ENCODE measurements at places on chromosomes 5 and 9.

DNA sequence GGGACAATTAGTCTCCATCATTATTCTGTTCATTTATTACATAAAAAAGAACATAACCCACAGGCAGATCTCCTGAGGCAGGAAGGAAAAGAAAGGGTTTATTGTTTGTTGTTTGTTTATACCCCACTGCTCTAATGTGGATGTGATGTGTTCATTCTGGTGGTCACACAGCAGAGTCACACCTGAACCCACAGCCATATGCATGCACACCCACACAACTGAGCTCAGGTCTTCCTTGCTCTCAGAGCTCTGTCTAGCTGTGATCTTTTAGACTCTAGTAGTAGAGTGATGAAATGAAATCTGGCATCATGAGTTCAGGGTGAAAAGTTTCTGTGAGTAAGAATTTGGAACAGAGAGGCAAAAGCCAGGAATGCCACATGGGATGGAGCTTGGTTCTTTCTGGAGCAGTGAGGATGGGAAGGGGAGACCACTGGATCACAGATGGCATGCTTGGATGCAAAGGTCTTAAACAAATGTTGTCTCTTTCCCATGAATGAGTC is 227.0 kb downstream of the PAPPA start:
- DNase-seq, result no peak

GRCh38 chr5:95866435-95867040 is 44.0 kb upstream of the GLRX start:
- DNase-seq, result no peak

DNA sequence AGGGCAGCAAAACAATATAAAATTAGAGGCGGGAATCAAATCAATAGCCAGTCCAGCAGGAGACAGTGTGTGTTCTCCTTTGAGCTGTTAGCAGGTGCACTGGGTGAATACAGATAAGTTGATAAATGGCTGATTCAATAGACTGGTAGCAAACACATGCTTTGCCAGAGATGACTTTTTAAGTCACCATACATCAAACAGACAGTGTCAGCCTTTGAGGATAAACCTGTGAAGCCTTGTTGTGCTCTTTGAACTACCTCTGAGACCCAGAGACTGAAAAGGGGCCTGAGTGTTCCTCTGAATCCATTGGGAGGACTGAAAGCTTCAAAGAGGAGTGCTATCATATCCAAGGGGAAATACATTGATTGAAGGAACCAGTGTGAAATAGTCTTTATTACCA is 301.9 kb downstream of the RASEF start:
- no peak for DNase-seq

GRCh38 chr5:5581080-5581479 is 158.6 kb downstream of the ICE1 start:
- no peak for DNase-seq

- no peak for DNase-seq
Observed at GRCh38 chr5:94471521-94471920, 146.9 kb downstream of the KIAA0825 start.

DNA sequence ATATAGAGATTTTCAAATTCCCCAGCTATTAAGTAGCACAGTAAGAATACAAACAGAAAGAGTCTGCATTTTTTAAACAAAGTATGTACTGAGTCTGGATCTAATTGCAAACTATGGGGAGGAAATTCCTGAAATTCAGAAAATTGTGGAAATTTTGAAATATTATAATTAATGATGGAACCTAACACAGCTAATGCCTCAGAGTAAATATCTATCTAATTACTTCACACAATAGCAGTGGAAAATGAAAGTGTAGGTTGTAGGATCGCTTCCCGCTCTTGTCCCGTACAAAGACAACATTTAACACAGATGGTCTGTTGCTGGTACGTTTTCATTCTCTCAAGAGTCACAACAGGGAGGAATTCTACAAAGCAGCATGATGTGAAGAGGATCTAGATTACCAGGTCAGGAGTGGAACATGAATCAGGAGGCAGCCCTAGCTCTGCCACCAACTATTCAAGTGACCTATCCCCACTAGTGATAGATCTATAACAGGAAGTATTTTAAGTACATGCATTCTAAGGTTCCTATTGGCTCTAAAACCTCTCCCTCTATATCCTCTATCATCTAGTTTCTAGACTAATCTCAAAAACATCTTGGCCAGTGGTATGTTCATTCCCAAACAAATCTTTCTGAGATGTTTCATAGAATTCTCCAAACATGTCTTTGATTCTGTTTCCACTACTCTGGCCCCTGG is 58.9 kb upstream of the GRAMD2B start:
- DNase-seq, result no peak

DNA sequence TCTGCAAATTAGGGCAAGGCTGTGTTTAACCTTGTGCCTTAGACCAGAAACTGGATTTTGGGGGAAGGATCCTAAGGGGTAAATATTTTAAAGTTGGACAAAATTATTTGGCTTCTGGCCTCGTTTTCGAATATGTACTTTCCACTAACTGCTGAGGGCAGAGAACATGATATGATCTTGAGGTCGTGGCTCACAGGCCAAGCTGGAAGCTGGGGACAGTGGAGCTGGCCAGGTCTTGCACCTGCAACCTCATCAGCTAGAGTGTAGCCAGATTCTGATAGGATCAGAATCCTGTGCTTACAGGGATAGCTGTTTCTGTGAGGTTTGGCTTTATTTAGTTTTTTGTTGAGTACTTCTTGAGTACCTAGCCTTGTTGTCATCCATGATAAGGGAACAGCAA is 24.9 kb downstream of the MAN2A1 start:
- no peak for DNase-seq

- no peak for DNase-seq
Observed at GRCh38 chr5:107319901-107320300, 350.8 kb downstream of the EFNA5 start.

DNA sequence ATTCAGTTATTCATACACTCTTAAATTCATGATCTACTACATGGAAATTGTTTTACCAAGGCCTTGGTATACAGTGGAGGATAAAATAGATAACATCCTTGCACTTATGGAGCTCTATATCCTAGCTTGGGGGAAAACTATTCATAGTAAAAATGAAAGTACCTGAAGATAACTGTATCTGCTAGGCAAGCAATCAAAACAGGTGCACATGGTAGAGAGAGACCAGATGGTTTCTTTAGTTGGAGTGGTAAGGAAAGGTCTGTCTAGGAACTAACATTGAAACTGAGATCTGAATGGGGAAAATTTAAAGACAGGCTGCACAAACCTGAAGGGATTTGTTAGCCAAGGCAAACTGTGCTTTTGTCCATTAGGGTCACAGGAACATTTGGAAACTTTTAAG is 11.1 kb upstream of the SLCO4C1 start:
- DNase-seq, result no peak

DNA sequence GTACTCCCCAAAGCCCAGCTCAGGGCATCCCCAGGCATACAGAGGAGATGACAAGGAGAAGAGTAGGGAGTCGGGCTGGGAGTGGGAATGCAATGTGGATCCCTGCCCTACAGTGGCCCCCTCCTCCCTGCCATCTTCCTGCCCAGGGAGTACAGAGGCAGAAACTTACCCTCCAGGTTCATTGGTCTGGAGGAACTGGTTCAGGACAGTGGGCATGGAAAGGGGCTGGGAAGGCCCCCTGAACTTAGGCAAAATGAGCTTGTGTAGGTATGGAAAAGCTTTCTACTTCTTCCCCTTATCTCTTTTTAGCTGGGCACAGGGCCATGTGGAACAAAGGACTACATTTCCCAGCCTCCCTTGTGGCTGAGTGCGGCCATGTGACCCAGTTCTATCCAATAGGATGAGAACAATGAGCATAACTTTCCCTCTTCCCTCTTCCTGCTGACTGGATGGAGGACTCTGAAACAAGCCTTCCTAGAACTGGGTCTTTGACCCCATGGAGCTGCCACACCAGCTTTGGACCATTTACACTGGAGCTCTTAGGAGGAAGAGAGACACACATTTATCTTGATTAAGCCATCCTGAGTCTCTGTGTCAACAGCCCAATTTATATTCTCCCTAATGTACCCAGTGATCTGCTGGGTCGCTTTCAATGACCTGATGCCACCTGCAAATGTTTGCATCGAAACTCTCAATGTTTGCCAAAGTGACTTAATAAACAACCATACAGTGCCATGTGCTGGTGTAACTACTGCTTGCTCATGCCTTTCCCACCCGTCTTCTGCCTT is 25.0 kb upstream of the HMCN2 start:
- peak; percentile 75 for DNase-seq

DNA sequence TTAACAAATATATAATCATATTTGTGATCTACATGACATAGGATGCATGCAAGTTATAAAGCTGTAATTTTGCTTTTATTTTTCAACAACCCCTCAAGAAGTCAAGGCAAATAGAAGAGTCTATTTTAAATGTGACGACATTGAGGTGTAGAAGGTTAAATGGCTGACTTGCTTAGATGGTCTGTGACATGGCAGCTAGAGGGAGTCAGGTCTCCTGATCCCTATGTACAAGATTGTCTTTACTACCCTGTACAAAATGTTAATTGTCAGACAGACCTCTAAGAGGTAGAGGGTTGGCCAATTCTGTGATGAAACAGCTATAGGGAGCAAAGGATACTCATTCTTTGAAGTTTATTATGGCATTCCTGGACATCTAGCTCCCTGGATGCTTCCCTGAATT is 380.9 kb upstream of the MEF2C start:
- DNase-seq, result no peak

DNA sequence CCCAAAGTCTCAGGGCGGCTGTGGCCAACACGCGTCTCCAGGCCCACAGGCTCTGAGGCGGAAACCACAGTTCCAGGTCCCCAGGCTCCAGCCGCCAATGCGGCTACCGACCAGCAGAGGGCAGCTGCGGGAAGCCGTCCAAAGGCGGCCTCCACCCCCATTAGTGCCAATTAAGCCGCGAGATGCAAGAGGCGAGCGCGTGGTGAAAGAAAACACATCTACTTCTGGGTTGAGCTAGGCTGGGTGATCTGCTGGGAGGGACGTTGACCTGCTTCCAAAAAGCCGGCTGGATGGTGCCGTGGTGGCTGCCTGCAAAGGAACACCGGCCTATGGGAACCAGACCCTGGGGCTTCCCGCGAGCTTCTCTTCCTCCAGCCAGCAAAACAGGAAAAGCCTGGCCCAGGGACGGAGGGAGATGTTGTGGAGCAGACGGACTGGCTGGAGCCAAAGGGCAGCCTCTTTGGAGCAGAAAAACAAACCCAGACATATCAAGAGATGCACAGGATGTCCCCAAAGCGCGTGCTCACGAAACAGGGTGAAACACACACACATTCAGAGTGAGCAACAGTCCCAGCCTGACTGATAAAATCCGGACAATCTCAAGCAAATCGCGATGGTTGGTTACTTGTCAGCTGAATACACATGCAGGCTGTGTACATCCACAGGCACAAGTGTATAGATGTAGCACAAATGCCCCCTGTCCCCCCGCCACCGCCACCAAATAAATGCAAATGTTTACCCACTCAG is 187.1 kb upstream of the BRINP1 start:
- DNase-seq, result peak; percentile 66

GRCh38 chr9:99850736-99851499 is 29.2 kb downstream of the NR4A3 start:
- DNase-seq, result no peak

GRCh38 chr5:146301626-146302025 is 37.0 kb upstream of the POU4F3 start:
- no peak for DNase-seq

GRCh38 chr5:76807296-76807695 is 11.5 kb upstream of the F2RL1 start:
- DNase-seq, result no peak

GRCh38 chr5:174295702-174296436 is 250.4 kb downstream of the NSG2 start:
- DNase-seq, result no peak

GRCh38 chr5:157778121-157778805 is 34.8 kb downstream of the LSM11 start:
- peak; percentile 17 for DNase-seq

DNA sequence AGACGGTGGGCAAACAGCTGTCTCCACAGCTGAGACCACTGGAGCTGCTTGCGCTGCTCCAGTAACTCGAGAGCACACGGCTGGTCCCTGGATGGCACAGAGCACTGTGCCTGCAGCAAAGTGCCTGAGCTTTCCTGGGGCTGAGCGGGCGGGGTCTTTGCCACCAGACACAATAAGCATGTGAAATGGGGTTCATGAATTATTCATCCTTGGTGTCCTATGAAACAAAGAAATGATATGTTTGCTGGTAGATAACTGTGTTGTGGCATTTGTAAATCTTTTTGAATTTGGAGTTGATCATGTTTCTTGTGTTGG is 151.7 kb upstream of the MPDZ start:
- no peak for DNase-seq

DNA sequence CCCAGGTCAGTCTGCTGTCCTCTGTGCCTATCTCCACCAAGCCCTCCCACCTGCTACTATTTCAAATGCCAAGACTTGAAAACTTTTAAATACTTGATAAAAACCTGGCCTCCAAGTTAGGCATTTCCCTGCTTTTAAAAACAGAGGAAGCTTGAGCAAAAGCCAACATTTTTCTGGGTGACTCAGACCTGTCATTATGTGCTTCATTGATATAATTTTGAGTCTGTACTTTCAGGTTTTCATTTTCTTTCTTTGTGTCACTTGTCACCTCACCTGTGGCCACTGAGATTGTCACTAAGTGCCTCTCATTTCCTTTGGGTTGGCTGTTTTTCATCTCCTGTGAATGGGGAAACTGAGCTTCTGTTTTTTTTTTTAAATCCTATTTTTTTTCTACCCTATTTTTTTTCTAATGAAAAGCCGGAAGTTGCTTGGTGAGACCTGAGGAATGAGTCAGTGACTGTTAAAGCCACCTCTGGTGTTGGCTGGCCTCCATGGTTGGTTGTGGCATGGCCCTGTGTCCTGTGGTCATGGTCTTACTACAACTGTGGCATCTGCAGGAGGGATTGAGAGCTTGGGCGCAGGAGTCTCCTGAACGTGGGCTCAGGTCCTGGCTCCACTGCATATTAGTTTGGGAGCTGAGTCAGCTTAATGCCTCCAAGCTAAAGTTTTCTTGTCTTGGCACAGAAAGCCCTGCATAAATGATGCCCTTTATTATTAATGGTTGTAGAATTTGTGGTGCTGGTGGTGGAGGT is 56.7 kb downstream of the ARHGAP26 start:
- DNase-seq, result peak; percentile 59

DNA sequence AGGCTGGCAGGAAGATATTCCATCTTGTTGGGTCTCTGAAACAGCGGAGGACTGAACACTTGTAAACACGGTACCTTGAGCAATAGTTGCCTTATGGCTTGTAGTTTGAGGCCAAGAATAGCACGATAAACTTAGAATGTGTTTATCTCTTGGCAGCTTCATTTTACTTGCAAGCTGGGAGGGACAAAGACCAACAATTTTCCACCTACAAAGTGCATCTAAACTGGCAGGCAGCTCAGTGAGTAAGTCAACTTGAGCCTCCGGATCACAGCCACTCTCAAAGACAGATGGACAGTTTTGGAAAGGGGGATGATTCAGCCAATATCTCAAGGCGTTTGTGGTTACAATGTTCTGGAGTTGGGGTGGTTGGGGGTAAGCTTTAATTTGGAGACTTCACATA is 652.6 kb downstream of the CETN3 start:
- DNase-seq, result no peak

DNA sequence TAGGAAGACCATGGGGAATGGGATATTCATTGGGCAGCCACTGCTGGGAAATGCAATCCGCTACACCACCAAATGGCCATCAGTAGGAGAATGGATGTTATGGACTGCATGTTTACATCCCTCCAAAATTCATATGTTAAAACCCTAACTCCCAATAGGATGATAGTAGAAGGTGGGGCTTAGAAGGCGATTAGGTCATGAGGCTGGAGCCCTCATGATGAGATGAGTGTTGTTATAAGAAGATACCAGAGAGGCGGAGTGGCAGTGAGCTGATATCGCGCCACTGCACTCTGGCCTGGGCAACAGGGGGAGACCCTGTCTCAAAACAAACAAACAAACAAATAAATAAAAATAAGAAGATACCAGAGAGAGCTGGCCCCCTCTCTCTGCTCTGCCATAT is 16.1 kb upstream of the GTF3C5 start:
- DNase-seq, result no peak

- no peak for DNase-seq
Observed at GRCh38 chr5:27568811-27569210, 530.4 kb upstream of the CDH9 start.

Measured in mucosa of gallbladder (tissue), 1 donor.